Motor neuron (in vitro differentiated cells): ENCODE measurements at places on chromosomes 3 and 15. TPM values are rescaled to one million over a fixed set of nuclear protein-coding genes. Genes with fewer than 3 reads are reported as not detected.

DNA sequence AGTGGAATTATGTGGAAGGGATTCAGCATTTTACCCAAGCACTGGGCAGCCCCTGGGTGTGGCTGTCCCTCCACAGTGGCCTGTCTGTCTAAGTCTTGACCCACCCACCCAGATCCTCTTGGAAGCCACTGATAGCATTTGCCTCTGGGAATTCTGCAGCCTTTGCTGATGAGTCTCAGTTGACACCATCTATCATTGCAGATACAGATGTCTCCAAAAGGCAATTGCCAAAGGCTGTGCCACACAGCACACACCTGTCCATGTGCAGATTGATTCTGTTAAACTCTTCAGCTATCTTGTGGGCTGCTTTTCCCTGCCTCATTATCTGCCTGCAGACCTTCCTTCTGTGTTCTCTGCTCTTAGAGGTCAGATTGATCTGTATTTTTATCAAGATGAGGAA, 18.1 kb downstream of the CX3CR1 start:
- ATAC-seq: no peak

DNA sequence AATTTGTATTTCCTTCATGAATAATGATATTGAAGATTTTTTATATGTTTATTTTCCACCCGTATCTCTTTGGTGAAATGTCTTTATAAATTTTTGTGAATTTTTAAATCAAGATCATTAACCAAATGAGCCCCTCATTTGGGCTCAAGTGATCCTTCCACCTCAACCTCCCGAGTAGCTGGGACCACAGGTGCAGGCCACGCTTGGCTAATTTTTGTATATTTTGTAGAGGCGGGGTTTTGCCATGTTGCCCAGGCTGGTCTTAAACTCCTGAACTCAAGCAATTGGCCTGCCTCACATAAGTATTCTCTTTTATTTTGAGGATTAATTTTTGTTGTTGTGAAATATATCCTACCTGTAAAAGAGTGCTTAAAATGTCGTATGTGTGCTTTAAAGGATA, 4.9 kb downstream of the BBS4 start:
- ATAC-seq: no peak

DNA sequence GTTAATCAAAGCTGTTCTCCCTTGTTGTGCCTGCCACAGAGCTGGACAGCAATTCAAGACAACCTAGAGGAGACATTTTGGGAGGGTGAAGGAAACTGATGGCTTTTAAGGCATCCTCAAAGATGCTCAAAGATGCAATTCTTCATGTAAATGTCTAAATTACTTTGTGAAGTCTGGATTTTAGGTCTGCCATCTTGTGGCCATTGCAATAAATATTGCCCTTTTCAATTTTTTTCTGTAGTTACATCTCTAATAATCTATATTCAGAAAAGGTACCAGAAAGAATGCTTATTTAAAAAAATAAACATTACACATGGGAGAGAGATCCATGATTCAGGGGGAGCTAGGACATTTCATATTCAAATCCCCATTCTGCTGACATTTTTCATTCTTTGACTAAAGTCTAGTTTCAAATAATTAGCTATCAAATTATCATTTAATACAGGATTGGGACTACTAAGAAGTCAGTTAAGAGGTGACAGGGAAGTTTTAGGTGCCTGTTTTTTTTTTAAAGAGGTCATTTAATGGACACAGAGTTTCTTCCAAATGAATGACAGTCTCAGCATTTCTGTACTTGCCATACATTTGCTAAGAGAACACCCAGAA, 259.8 kb upstream of the WNT5A start:
- ATAC-seq: no peak

- ATAC-seq: no peak
Measured at GRCh38 chr3:42680806-42681205, 4.5 kb upstream of the KLHL40 start.

GRCh38 chr15:64942356-64942755, 30.7 kb downstream of the ANKDD1A start:
- ATAC-seq: no peak

- ATAC-seq: no peak
Measured at GRCh38 chr3:196596355-196596754, 27.9 kb downstream of the FBXO45 start.

DNA sequence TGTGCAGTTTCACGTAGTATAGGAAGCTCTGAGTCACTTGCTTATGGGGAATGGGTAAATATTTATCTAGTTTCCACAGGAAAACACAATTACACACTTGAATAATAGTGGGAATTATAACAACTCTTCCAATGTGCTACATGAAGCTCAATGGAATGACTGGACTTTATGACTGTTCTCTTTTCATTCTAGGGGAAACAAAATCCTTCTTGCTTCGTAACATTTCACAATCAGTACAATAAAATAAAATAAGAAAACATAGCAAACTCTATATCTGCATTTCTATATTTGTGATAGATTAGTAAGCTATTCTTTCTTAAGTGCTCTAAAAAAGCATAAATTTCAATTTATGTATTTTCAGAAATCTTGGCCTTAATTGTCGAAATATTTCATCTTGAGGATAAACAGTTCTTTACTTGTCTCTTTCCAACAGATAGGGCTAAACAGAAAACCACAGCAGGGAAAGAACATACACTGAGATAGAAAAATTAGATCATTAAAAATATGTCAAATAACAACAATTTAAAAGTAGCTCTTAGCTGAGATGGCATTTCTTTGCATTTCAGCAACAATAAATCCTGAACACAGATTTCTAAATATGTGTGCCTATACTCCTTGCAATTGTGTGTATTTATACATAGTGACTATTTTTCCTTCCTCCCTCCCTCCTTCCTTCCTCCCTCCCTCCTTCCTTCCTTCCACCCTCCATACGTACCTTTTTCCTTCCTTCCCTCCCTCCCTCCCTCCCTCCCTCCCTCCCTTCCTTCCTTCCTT, 395.5 kb upstream of the KCNMB2 start:
- ATAC-seq: no peak

GRCh38 chr3:186536883-186537844, 7.0 kb downstream of the CRYGS start:
- ATAC-seq: peak; percentile 72

- ATAC-seq: no peak
Measured at GRCh38 chr3:58880182-58880581, 169.6 kb downstream of the CFAP20DC start.

AMT gene
- 8.9 and 10.6 TPM in 2 replicates for total RNA-seq

CNTN6 gene
- total RNA-seq: 0.81 and 1.9 TPM in 2 replicates

PCSK6 gene
- 6.6 and 6.9 TPM in 2 replicates for total RNA-seq
